ENCODE measurements at places on chromosomes 12 and 14.

GRCh38 chr14:35161231-35161630 is 38.9 kb downstream of the PRORP start:
- peak; percentile 28 for DNase-seq

DNA sequence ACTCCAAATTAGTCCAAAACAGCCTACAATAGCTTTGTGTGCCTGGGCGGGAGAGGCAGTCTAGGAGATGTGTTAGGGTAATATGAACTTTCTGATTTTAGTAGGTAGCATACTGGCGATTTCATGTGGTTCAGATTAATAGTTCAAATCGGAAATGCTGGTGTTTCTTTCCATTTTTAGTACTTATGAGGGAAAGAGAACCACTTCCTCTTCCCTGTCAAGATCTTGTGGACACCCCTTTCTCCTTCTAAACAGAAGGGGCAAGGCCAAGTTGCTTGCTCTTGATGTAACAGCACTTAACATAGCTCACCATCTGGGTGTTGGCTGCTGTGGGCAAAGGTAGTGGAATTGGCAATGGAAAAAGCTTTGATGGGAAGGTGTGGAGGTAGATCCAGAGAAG is 32.2 kb upstream of the IGF1 start:
- DNase-seq: no peak

GRCh38 chr12:103915306-103915705 is 14.9 kb upstream of the HSP90B1 start:
- no peak for DNase-seq

- peak; percentile 82 for DNase-seq
Observed at GRCh38 chr14:51539571-51540037, 112.1 kb upstream of the FRMD6 start.

DNA sequence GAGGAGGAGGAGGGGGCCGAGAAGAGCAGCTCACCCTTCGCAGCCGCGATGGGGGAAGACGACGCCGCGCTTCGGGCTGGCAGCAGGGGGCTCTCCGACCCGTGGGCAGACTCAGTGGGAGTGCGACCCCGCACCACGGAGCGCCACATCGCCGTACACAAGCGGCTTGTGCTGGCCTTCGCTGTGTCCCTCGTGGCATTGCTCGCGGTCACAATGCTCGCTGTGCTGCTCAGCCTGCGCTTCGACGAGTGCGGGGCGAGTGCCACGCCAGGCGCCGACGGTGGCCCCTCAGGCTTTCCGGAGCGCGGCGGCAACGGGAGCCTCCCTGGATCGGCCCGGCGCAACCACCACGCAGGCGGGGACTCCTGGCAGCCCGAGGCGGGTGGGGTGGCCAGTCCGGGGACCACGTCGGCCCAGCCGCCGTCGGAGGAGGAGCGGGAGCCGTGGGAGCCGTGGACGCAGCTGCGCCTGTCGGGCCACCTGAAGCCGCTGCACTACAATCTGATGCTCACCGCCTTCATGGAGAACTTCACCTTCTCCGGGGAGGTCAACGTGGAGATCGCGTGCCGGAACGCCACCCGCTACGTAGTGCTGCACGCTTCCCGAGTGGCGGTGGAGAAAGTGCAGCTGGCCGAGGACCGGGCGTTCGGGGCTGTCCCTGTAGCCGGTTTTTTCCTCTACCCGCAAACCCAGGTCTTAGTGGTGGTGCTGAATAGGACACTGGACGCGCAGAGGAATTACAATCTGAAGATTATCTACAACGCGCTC is 745 bp downstream of the TRHDE start:
- DNase-seq: no peak

DNA sequence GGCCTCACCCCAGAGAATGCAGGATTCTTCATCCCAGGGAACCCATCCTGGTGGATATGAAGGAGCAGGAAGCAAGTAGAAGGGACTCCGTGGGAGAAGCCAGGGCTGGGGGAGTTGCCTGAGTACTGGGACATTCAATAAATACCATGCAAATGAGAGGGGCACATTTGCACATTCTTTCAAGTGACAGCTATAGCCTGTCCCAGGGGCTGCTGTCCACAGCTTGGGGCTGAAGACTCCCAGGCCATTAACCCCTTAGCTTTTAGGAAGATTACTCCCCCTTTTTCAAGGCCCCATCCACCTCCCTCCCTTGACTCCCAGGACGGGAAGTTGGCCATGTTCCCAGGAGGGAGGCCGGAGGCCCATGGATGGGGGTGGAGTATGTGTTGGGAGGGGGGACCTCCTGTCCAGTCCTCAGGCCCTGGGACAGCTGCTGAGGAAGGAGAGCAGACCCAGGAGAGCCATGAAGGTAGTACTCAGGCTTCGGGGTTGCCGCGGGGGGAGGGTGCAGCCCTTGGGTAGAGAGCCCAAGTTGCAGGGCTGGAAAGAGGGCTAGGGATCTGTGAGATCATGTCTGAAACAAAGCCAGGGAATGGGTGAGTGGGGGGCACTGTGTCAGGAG is 974 bp upstream of the TNS2 start:
- peak; percentile 52 for DNase-seq

GRCh38 chr12:40376533-40377267 is 151.9 kb downstream of the LRRK2 start:
- no peak for DNase-seq

DNA sequence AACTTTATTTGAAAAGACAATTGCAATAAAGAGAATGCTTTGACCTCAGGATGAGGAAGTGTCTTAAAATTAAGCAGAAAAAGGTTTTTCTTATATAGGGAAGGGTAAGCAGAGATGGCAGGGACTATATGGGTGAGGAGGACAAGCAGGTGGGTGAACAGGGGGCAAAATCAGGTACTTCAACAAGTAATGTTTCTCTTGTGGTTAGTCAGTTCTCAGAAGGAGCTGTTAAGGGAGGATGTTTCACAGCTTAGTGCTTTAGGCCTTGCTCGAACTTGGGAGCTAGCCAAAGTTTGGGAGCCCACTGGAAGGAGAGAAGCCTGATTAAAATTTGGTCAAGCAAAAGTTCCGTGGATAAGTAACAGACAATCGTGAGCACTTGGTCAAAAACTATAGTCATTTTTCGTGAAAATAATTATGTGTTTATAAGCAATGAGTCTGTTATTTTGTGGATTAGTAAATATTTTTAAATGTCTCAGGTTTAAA is 364.2 kb upstream of the TMPO start:
- no peak for DNase-seq

DNA sequence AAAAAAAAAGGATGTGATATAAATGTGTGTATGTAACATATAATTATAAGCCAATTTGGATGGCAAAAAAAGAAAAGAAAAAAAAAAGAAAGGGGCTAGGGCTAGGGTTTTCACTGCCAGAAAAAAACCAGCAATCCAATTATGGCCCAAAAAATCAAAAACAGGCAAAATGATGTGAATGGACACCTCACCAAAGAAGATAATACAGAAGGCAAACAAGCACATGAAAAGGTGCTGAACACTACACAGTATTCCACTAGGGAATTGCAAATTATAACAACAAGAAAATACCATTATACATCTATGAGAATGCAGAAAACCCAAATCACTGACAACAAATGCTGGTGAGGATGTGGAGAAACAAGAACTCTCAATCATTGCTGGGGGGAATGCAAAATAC is 12.1 kb upstream of the MIPOL1 start:
- no peak for DNase-seq

DNA sequence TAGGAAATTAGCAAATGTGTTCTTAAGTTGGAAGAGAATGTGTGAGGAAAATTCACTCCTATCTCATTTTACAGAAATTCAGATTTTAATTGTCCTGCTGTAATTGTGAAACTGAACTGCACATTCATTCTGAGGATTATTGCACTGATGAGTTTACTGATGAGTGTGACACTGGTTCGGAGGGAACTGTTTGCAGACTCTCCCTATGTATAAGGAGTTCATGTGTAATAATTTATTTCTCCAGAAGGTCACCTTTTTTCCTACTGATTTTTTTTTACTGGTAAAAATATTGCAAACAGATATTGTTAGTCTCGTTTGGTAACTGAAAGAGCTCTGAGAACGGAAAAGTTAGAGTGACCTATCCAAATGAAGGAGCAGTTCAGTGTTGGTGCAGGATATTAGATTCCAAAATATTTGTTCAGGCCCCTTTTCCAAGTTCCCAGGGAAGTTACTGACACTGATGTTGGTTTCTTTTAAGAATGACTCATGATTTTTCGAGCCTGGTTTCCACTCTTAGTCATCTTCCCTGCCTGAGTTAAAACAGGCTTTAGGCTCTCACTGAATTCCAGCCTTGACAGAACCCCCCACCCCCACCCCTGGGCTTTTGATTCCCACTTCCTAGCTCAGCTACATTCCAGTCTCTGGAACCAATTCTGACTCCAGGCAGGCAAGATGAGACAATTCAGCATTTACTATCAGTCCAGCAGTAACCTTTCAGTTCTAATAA is 18.4 kb downstream of the ANO6 start:
- peak; percentile 98 for DNase-seq

GRCh38 chr14:24935796-24936195 is 114.2 kb downstream of the STXBP6 start:
- DNase-seq: no peak

GRCh38 chr12:62769076-62769619 is 165.8 kb downstream of the PPM1H start:
- no peak for DNase-seq

DNA sequence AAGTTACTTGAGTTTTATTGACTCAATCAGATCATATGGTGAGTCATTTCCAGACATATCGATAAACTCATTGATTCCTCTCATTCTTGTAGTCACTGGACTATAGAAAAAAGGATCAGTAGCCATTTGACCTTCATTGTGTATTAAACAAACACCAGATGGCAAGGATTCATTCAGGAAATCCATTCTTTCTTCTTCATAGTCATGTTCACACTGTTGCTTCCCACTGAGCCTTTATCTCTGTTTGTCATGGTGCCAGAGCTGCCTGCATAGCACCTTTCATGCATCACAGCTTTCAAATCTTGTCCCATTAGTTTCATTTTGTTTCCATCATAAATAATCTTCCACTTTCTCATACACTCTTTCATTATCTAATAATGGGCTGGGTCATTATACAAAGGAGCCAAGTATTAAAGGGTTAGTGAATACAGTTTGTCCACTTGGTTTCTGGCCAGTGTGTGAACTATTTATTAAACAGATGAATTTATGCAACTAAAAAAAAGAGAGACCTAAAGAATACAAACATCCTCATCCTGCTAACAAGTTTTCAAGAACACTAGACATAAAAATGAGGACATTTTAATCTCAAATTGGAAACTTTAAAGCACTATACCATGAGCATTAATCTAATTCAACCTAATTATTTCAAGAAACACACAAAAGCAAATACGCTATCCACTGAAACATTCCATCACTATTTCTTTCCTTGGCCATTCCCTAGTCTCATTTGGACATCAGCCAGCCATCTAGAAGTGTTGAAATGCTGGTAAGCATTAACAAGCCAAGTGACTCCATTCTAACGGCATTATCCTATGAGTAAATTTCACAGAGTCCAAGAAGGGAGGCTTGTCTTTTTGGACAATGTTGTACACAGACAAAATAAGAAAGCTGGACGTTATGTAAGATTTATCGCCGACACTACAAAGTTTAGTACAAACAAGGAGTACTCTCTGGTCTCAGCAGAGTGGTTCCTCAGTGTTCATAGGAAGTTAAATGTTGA is 476.5 kb downstream of the FOXG1 start:
- DNase-seq: peak; percentile 47

- peak; percentile 6 for DNase-seq
Observed at GRCh38 chr12:79764641-79765040, 73.9 kb upstream of the PAWR start.

DNA sequence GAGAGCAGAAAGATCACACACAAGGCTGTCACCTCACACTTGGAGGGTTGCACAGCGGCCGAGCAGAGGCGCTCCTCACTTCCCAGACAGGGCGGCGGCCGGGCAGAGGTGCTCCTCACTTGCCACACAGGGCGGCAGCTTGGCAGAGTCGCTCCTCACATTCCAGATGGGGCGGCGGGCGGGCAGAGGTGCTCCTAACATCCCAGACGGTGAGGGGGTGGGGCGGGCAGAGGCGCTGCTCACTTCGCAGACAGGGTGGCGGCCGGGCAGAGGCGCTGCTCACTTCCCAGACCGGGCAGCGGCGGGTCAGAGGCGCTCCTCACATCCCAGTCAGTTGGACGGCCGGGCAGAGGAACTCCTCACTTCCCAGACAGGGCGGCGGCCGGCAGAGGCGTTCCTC is 9.1 kb downstream of the TMBIM4 start:
- DNase-seq: no peak

DNA sequence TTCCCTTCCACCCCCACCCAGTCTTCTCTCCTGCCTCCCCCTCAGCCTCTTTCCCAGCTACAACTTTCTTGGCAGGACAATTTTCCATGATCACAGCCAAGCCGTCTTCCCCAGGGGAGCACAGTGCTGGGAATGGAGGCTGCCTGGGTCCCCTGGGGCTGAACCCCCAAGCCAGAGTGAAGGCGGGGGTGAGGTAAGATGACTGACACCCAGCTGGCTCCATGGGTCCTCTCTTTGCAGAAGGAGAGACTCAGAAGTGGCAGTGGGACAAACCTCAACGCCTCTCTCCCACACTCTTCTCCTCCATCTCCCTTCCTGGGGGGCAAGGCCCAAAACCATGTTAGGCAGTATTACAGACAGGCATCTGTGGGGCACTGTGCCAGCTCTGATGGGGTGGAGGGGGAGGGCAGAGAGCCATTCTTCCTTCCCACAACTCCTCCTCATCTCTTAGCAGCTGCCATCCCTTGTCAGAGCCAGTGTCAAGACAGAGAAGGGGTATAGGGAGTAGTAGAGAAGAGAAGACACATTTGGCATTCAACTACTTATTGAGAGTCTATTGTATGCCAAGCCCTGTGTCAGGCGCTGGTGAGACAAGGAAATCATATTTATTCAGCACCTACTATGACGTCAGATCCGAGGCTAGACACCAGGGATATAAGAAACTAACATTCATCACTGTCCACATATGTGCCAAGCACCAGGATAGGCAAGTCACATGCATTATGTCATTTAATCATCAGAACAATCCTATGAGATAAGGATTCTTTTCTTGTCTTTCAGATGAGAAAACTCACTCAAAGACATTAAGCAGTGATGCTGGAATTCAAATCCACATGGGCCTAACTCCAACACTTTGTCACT is 3.6 kb downstream of the ITGA7 start:
- no peak for DNase-seq

GRCh38 chr14:22099942-22100763 is 426.5 kb upstream of the OR4E1 start:
- DNase-seq: peak; percentile 85

GRCh38 chr12:32025906-32026305 is 66.7 kb downstream of the RESF1 start:
- no peak for DNase-seq
